A673 (cell line): ENCODE measurements at places on chromosomes 7 and 10.

DNA sequence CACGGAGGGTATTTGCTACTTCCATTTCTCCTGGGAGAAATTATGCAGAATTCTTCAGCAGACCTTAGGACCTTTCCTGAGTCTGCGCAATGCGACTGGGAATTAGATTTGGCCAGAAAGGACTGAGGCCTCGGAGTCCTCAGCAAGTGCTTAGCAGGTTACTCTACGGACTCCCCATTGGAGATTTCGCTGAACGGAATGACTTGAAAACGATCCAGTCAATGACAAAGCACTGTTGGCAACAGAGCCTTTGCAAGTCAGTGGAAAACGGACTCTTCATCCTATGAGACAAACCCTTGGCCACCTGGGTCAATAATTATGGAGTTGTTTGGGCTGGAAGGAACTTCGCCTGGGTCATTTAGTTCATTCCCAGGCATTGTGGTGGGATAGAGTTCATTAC is 107.4 kb downstream of the FAM204A start:
- no peak for DNase-seq

GRCh38 chr10:59991661-59992060 is 85.3 kb upstream of the CCDC6 start:
- no peak for DNase-seq

DNA sequence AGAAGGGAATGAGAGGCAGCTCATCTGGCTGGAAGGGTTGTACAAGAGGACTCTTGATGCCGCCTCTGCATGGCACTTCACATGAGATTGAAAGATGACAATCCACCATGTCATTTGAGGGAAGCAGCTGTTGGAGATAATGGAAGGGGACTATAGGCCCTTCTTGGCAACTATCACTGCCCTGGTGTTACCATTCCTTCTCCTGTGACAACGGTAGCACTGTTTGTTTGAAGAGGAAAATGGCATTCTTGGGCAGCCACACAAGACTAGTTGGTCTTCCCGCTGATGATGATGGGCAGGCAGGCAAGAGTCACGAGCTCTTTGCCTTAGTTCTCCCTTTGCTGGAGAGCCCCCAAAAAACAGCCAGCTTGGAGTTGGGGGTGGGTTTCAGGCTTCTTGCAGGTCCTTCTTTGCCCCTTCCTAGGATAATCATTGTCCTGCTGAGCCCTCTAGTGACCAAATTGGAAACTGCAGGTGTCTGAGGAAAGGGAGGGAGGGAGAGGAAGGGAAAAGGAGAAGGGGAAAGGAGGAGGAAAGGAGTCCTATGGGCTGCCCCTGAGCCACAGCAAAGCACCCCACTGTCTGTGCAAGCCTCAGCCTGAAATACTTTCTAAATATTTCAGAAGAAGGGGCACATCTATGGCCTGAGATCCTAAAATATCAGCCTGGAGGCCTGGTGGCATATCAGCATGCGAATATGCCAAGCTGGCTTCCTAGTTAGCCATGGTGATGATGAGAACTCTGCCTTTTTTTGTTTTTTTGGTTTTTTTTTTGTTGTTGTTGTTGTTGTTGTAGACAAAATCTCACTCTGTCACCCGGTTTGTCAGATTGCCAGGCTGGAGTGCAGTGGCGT is 165.6 kb upstream of the KMT2E start:
- DNase-seq = peak; percentile 73

GRCh38 chr10:89346405-89347254 is 18.8 kb downstream of the IFIT3 start:
- DNase-seq = peak; percentile 83

GRCh38 chr7:27143023-27143949 is at the start of gene HOXA5:
Gene HOXA5 (minus strand): TSS chr7:27143681. CDS start chr7:27143607, 74 bp downstream.
- peak; percentile 44 for DNase-seq

DNA sequence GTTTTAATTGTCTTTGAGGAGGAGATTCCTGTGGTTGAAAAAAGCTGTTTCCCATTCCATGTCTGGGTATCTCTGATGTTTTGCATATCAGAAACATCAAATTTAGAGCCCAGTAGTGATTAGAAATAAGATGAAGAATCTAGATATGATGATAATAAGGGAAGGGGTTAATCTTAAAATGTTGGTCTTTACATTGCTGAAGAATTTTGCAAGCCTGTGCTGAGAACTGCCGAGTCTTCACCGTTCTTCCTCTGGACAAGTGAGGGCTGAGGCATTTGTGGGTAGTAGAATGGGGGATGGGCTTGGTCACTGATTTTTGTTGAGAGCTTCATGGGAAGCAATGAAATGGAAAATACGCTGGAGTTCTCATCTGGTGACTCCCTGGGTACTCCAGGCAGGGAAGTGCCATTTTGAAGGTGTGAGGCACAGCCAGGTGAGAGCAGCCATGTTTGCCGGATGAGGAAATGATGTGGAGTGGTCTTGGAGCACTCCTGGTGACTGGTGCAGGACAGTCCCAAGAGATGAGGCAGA is 10.2 kb downstream of the TCF7L2 start:
- DNase-seq = no peak
